ENCODE measurements at places on chromosomes 6 and 20.
A peak's percentile ranks its signal among the peaks of the same experiment; 100 is the strongest.

- no peak for DNase-seq
These were observed 14.2 kb downstream of the LEMD2 start for GRCh38 chr6:33774774-33775173.

DNA sequence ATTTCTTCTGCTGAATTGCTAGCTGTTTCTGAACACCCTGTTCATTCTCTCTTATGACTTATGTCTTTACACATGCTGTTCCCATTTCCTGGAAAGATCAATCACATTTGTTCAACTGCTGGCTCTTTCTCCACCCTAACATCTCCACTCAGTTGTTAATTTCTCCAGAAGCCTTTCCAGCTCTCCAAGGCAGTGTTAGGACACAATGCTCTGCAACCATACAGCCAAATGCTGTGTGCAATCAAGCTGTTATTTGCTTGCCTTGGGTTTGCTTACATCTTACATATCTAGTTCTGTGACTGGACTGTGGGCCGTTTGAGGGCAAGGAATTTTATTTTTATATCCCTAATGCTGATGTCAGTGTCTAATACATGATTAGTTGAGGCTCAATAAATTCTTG, 24.2 kb upstream of the CITED2 start:
- no peak for DNase-seq

DNA sequence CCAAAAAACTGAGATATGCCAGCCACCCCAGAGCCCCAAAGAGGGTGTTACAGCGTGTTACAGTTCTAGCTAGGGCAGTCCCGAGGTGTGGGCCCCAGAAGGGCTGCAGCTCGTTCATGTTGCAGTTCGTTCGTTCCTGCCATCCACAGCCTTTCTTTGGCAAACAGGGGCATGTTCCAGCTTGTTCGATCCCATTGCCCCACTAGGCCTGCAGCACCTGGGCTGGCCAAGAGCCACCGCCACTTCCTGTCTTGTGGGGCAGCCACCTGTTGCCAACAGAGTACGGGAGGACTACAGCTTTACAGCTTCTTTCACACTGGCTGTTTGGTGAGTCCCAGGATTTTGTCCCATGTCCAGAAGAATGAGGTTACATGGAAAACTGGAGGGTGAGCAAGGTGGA, 198.1 kb downstream of the MMUT start:
- DNase-seq = no peak

DNA sequence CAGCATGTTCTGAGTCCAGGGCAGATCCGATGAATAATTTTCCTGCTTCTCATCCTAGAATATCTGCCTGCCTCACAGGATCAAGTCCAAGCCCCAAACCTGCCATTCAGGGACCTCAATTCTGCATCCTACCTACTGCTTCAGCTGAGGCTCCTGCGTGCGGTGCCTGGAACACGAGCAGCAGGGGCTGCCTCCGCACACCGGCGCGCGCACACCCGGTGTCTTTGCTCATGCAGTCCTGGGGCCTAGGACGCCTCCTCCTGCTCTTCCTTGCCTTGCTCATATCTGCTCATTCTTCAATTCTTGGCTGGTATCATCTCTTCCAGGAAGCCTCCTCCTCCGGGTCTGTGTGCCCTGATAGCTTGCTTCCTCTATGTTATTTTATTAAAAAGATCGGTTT, 81.1 kb upstream of the AGPAT4 start:
- DNase-seq = no peak

GRCh38 chr20:22403022-22403631, 181.2 kb downstream of the FOXA2 start:
- no peak for DNase-seq

- DNase-seq = peak; percentile 73
These were observed at the start of gene NKAPL for GRCh38 chr6:28258877-28259777. TSS of gene NKAPL (plus strand) at chr6:28259297. CDS start at chr6:28259372, 75 bp downstream.

GRCh38 chr6:118968416-118968815, 33.5 kb upstream of the MCM9 start:
- peak; percentile 8 for DNase-seq

DNA sequence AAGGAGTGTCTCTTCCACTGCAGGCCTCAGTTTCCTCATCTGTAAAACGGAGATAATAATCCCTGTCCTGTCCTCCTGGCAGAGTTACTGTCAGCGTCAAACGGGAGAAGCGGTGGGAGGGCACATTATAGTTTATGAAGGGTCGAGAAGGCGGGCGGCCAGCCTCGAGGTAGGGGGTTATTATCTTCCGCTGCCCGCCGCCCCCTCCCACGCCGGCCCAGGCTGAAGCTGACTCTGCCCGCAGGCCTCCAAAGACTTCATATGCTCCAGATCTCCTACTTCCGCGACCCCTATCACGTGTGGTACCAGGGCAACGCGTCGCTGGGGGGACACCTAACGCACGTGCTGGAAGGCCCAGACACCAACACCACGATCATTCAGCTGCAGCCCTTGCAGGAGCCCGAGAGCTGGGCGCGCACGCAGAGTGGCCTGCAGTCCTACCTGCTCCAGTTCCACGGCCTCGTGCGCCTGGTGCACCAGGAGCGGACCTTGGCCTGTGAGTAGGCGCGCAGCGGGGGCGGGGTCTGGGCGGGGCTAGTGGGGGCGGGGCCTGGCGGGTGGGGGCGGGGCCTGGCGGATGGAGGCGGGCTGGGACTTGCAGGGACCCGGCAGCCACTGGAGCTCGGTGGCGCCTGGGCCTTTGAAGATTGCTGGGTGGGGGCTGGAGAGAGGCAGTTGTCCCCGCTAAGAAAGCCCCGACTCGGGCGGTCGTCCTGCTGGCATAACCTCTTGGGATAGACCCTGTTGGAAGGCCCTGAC, 2.8 kb downstream of the PROCR start:
- no peak for DNase-seq

DNA sequence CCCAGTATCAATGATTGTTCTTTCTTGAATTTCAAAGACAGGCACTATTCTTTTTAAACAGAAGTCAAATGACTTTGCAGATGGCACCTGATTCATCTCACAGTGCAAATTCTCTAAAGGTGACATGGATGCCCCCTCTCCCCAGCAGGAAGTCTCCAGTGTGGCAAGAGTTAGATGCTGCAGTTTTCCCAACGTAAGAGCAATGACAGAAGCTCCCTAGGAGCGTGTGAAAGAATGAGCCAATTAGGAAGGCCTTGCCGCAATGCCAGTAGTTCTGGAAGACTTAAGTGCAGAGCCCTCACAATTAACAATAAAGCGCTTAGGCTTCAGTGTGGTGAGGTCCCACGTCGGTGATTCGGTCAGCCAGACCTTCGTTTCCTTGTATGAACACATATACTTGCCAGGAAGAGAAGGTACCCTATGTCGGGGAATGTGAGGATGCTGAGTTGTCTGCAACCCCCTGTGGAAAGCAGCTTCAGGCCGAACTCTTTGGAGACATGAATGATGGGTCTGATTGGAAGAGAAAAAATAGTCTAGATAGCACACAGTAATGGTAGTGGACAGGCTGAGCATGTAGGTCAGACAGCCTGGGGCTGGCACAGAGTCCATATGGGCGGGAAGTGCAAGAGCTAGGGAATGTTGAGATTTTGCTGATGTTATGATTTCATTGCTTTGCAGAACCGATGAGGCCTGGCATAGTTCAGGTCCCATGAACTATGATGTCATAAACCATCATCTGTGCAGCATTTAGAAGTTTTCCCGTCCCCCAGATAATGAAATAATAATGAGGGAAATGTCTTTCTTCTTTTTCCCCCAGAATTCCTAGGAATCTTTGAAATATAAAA, 132.6 kb downstream of the PHACTR1 start:
- no peak for DNase-seq

DNA sequence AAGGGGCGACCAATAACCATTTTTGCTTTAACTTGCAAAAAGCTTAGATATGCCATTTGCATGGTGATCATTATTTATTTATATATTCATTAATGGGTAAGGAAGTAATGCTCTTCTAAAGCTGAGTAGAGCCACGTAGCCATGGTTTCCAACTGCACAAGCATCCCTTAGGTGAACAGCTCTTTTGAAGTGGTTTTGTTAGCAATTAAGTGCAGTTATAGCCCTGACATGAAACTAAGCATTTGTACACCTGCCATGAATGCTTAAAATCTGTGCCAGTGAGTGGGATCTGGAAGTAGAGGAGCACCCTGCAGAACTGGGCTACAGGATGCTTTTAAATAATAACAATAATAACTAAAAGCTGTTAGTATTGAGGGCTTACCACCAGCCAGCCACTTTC, 19.1 kb downstream of the TRAF3IP2 start:
- no peak for DNase-seq

Data from fibroblast of skin of abdomen (primary cell).